Epithelial cell of proximal tubule (primary cell): ENCODE measurements at places on chromosomes 1 and 21. TPM values are rescaled to one million over a fixed set of nuclear protein-coding genes. Genes with fewer than 3 reads are reported as not detected.

- DNase-seq: no peak
Observed at GRCh38 chr1:183023146-183023600, at the start of gene LAMC1. TSS of gene LAMC1 (plus strand) at chr1:183023420. CDS start at chr1:183023717, 297 bp downstream.

- DNase-seq: no peak
Observed at GRCh38 chr1:3261969-3262579, 192.4 kb upstream of the ARHGEF16 start.

DNA sequence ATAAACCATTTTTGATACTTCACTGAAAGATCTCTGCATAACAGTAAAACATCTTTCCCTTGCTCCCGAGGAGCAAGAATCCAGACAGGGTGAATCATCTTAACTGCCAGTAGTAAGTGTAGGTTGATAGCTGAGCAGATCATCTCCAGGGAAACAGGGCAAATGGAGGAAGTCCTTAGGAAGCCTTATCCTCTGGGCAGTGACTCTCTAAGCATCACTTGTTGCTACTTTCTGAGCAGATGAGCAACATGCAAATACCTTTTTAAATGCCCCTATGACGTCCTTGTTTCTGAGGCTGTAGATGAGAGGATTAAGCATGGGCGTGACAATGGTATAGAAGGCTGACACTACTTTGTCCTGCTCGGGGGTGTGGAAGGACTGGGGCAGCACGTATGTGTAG lies 8.9 kb downstream of the OR2T11 start:
- DNase-seq: no peak

DNA sequence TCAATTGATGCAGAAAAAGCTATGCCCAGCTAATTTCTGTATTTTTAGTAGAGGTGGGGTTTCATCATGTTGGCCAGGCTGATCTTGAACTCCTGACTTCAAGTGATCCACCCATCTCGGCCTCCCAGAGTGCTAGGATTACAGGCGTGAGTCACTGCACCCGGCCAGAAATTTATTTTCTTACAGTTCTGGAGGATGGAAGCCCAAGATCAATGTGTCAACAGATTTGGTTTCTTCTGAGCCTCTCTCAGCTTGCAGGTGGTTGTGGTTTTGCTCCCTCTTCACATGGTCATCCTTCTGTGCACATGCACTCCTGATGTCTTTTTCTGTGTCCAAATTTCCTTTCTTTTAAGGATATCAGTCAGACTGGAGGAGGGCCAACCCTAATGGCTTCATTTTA lies 35.6 kb downstream of the SHCBP1L start:
- DNase-seq: no peak

BEST4 gene
- 0.07 and 0.12 TPM in 2 replicates for total RNA-seq

DNA sequence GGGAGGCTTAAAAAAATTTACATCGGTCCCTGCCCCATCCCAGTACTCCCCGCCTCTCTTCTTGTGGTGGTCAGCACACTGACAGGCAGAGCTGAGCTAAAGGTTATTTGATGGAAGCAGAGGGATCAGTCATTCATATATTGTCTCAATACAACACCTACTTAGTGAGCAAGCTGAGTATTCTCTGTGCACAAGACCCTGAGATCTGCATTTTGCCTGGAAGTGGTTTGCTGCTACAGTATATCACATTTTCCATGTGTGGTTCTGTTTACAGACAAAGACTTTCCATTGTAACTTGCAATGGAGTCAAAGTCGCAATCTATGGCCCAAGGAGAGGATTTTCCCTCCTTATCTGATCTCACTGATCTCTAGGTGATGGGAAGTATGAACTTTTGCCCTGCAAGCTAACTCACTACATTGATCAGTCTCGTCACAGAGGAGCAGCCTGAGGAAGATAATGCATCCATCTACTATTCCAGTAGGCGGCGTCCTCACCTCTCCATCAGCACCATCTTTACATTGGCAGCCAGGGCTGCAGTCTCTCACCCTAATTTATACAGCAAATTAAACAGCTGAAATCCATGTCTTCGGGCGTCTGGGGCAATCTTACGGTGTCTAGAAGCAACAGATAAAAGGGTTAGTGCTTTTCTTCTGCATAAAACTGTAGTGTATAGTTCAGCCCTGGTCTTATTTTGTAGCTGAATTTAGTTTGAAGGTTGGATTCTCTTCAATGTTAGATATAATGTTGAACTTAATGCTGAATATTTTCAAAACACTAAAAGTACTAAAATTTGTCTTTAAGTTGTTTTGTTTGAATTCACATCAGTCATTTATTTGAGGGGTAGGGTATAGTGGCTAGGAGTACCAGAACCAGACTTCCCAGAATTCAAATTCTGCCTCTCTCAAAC lies 3.2 kb upstream of the TRAF5 start:
- DNase-seq: no peak

DNA sequence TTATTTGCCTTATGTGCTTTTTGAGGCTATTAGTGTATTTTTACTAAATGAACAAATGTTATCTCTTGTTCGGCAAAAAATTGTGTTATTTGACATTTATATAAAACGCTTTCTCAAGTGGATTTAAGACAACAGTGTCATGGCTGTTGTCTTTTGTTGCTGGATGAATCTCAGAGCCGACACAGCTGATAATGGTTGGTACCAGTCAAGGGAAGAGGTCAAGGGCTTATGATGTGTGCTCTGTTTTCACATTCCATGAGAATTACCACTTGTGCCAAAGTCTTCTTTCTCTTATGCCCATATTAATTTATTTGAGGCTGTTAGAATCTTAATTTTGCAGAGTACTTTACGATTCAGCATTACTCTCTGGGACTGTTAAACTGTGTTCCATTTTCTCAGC lies 17.9 kb upstream of the CD101 start:
- no peak for DNase-seq

DNA sequence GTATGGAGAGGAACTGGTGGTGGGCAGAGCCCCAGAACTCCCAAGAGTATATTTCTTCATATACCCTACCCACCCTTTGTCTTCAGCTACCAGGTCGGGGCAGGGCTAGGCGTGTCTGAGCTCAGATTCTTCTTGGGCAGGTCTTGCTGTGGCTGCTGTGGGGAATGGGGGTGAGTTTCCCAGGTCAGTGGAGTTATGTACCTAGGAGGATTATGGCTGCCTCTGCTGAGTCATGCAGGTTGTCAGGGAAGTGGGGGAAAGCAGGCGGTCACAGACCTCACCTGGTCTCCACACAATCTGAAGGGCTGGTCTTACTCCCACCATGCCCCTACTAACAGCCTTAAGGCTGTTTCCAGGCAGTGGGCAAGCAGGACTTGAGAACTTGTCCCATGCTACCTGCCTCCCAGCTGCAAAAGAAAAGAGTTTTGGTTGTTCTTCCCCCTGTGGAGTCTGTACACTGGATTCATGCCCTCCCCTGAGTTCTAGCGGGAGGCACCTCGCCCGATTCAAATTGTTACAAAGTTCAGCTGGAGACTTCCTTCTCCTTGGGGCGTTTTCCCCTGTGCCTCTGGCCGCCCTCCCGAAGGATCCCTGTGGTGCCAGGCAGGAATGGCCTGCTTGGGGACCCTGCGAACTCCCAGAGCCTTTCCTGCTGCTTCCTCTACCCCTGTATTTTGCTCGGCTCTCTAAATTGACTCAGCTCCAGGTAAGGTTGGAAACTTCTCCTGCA lies 58.6 kb downstream of the NPHS2 start:
- DNase-seq: no peak

OR2T3 gene
- total RNA-seq: not detected in 2 replicates

DNA sequence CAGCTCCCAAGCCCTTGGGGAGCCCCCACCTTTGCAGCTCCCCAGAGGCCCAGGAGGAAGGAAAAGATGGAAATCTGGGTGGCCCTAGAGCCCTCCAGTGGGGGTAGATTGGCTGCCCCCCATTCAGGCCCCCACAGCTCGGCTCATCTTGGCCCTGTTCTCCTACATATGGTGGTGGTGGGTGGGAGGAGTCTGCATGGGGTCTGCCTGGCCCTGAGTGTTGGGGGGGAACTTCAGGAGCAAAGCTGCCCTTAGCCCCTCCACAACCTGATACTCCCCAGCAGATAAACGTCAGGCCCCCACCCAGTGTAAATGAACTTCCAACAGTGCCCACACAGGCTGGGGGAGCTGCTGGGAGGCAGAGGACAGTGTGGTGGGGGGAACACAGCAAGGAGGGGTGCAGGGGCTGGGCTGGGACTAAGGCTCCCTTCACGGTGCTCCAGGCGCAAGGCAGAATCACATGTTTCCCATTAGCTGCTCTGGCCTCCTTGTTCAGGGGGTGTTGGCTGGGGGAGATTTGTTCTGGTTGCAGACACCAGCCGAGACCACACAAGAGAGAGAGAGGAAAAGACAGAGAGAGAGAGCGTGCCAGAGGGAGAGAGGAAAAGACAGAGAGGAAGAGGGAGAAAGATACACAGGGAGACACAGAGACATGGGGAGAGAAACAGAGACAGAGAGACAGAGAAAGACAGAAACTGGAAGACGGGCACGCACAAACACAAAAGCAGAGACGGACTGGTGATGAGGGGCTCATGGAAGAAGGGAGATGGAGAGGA lies 42.6 kb downstream of the AHDC1 start:
- DNase-seq: no peak

TEX38 gene
- not detected in 2 replicates for total RNA-seq

DNA sequence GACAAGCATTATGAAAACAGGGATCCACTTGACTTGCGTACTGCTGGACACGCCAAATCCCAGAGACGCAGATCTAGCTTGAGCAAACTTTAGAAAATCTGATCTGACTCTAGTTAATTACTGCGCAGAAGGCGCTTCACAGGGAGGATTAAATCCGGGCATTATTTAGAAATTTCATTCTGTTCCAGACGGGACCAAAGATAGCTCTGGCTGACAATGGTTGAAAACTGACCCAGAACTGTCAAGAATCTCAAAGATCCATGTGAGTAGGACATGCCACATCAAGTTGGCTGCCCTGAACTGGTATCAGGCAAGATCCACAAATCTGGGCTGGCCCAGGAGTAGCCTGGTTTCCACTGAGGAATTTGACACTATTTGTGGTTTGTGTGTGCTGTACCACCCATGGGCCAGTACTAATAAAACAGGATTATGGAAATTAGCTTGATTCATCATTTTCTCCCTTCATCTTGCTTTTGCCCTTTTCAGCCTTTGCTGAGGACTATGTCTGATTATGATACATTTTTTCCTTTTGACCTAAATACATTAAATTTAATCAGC lies 171.0 kb downstream of the VAV3 start:
- DNase-seq: no peak

- no peak for DNase-seq
Observed at GRCh38 chr1:25173809-25174340, 58.4 kb downstream of the SYF2 start.

MTMR11 gene
- total RNA-seq: 8.9 and 10.1 TPM in 2 replicates

DNA sequence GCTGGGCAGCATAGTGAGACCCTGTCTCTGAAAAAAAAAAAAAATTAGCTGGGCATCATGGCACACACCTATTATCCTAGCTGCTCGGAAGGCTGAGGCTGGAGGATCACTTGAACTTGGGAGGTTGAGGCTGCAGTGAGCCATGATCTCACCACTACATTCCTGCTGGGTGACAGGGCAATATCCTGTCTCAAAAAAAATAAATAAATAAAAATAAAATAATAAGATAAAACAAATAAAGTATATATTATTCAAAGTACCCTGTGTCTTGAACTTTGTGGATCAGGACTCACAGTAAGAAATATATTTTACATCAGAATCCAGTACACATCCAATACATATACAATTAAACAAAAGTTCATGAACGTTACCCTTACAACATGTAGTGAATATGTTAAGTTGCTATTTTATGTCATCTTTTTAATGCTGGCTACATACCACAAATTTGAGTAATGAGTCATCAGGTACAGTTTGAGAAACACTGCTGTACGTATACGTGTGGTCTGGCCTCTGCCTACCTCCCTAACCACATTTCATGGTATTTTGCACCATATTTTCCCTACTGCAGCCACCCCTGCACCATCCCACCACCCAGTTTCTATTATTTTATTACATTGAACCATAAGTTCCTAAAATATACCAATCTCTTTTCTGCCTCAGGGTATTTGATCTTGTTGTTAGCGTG lies 4.4 kb downstream of the NME7 start:
- DNase-seq: no peak

DNA sequence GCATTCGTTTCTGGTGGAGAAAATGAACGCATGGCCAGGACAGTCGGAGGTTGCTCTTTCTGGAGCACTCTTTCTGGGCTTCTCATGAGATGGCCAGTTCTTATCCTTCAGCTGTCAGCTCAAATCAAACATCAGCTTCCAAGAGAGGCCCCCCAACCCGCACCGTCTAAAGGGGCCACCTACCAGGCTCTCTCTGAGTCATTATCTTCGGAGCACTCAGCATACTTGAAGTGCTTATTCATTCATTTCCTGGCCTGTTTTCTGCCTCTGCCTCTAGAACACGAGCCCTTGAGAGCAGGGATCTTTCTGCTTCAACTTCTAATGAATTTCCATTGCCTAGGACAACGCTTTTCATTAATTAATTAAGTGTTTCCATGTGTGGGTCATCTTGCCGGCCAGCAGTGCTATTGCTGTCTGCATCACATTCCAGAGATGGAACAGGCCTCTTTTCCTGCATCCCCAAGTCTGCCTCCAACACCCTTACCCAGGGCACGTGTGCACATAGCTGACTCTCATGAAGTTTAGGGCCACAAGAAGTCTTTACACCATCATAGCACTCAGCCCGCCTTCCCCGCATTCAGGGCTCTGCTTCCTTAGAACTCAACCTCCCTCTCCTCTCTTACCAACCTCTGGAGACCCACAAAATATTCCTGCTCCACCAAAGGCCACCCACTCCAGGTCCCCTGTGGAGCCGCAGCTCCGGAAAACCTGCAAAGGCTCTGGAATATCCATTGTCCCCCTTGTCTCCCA lies 52.1 kb upstream of the LAPTM5 start:
- no peak for DNase-seq

PTAFR gene
- total RNA-seq: 2.7 and 4.9 TPM in 2 replicates
